ENCODE measurements at places on chromosomes 12 and 14.
A peak's percentile ranks its signal among the peaks of the same experiment; 100 is the strongest.

DNA sequence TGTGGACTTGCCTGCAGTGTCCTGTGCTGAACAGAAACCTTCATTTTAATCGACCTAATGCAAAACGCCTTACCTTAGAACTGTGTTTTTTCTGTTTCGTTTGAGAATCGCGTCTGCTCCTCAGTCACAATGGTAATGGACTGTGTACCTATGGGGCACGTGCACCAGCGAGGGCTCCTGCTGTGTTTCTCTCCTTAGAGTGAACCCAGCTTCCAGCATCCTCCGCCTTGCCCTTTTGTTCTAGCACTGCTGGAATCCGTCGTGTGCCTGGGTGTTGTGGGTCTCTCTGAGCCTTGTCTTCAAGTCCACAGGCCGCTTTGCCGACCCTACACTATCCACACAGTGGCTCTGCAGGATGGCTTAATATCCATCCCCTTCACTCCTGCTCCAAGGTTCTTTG, 3.6 kb downstream of the AMN start:
- DNase-seq = no peak

DNA sequence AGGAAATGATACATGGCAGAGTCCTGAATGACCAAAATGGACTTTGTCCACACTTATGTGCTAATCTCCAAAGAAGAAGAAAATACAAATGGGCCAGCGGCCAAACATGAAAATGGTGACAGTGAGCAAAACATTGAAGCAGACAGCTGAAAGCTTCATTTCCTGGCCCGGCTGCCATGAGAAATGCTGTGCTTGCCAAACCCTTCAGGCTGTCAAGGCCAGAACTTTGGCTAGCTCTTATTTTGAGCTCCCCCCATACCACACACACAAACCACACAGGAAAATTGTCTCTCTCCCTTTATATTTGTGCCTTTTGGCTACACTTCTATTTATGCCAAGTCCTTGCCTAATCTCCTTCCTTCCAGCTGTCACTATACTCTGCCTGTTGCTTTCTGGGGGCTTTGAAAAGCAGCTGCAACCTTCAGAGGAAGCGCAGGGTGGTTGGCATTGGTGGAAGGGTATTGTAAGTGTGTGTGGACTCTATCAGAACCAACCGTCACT, 323.8 kb downstream of the RAD51B start:
- DNase-seq = no peak

DNA sequence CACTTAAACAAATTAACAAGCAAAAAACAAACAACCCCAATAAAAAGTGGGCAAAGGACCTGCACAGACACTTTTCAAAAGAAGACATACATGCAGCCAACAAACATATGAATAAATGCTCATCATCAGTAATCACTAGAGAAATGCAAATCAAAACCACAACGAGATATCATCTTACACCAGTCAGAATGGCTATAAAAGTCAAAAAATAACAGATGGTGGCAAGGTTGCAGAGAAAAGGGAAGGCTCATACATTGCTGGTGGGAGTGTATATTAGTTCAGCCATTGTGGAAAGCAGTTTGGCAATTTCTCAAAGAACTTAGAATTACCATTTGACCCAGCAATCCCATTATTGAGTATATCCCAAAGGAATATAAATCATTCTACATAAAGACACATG, 34.6 kb upstream of the NT5DC3 start:
- no peak for DNase-seq

DNA sequence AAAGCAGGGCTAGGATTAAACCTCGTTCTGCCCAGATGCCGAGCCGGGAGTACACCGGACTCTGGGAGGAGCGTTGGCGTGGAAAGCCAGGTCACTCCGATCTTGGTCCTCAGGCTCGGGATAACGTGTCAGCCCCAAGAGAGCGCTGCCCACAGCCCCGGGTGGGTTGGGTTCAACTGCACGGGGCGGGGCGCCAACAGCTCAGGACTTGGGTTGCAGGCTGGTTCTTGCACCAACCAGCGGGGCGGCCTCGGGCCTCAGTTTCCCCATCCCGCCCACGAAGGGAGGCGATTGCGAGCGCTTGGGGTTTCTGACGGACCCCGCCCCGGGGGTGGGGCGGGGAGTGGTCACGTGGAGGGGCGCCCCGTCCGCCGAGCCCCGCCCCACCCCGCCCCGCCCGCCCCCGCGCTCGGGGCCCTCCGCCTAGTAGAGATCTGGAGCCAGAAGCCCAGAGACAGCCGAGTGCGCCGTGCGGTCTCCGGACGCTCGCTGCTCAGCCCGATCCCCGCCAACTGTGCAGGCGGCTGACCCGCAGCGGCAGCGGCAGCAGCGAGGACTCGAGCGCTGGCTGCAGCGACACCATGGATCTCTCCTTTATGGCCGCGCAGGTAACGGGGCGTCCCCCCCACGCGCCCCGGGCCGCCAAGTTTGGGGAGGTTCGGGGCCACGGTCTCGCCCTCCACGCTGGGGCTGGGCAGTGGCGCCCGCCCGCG, at the start of gene C14orf132:
C14orf132 (plus strand) TSS at position 443 of the 713 bp plus-strand sequence; CDS start at position 582, 139 bp downstream.
- DNase-seq = peak; percentile 52

- DNase-seq = no peak
These were observed 1077.4 kb upstream of the ATXN7L3B start for GRCh38 chr12:73460212-73460611.
